ENCODE measurements at places on chromosomes 16 and 17.

DNA sequence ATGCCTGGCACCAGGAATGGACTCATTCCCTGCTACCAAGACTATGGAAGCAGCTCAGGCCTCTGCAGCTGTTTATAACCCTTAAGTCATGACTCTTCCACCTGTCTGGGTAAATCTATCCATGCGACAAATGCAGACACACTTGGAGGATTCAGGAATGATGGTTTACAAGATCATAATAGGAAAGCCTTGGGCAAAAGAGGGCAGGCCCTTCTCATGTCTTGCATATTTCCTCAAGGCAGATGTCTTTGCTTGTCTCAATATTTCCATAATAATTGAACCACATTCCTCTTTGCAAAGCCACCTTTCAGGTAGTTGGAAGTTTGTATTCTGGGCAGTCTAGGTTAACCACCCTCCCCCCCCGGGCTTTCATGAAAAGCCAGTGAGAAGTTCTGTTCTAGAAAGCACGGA lies 884 bp upstream of the JPT1 start:
- DNase-seq, result no peak

GRCh38 chr16:642189-643049 lies 791 bp downstream of the MCRIP2 start:
- peak; percentile 87 for DNase-seq

GRCh38 chr17:63173903-63174302 lies 207.9 kb downstream of the TANC2 start:
- no peak for DNase-seq

GRCh38 chr16:4293822-4294457 lies 21.1 kb upstream of the TFAP4 start:
- DNase-seq, result no peak

DNA sequence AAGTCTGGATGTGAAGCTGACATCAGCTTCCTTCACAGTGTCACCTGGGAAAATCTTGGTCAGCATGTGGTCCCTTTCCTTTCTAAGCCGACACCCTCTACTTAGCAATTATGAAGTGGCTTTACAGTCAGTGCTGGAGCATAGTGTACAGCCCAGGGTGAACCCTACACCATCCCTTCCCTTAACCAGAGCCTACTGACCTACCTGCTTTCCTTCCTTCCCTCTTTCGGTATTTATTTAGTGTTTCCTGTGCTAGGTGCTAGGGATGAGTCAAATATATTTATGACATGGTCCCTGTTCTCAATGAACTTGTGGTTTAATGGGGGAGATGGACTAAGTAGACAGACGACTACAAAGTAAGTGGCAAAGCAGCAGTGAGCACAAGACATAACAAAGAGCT lies 77.5 kb downstream of the CDK5R1 start:
- DNase-seq, result no peak

DNA sequence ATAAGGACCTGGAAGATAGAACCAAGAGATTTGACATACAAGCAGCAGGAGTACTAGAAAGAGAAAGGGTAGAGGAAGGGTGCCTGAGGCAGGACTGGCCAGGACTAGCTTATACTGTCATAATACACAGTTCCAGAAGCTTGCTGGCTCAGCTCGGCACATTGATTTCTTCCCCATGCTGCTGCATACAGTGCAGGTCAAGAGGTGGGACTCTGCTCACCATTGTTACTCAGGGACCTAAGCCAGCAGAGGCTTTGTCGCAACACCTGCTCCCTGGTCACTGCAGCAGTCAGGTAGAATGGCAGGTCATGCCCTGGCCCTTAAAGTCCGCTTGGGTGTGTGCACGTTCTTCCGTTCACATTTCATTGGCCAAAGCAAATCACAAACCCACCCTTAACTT lies 32.8 kb downstream of the LDHD start:
- no peak for DNase-seq

GRCh38 chr16:49822649-49823370 lies 33.1 kb downstream of the ZNF423 start:
- no peak for DNase-seq

GRCh38 chr17:28055546-28056275 lies 13.2 kb downstream of the NLK start:
- no peak for DNase-seq
